ENCODE measurements at places on chromosomes 11 and 22. TPM values are rescaled to one million over a fixed set of nuclear protein-coding genes. Genes with fewer than 3 reads are reported as not detected.

OTOG gene
- 0.10 TPM for total RNA-seq

OR51G2 gene
- not detected for total RNA-seq

BEST1 gene
- 1.8 TPM for total RNA-seq

CLCF1 gene
- 6.8 TPM for total RNA-seq

ELMOD1 gene
- 9.3 TPM for total RNA-seq

TEX12 gene
- not detected for total RNA-seq

IGSF22 gene
- total RNA-seq: 23.5 TPM

IL10RA gene
- total RNA-seq: not detected

CCDC82 gene
- total RNA-seq: 8.5 TPM

ART5 gene
- total RNA-seq: 2.4 TPM

TOP3B gene
- 31.0 TPM for total RNA-seq

DERL3 gene
- total RNA-seq: 1.5 TPM

BAD gene
- 89.1 TPM for total RNA-seq

ZNF215 gene
- total RNA-seq: 0.13 TPM
